ENCODE measurements at places on chromosomes 6 and 20. TPM values are rescaled to one million over a fixed set of nuclear protein-coding genes. Genes with fewer than 3 reads are reported as not detected.

DNA sequence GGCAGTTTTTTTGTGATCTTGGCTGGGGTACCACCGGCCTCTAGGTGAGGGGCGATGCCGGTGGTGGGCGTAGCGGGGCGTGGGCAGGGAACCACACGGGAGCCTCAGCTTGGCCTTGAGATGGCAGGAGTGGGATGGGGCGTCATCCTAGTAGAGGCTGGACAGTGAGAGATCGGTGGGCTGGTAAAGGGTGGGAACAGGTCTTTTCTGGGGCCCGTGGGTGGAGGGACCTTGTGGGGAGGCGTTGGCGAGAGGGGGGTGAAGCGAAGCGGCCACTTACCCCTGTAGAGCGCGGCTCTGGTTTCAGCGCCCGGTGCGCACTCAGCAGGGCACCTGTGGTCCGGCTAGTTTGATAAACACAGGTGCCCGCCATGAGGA is 12.0 kb downstream of the ITPR3 start:
- DNase-seq = no peak

DNA sequence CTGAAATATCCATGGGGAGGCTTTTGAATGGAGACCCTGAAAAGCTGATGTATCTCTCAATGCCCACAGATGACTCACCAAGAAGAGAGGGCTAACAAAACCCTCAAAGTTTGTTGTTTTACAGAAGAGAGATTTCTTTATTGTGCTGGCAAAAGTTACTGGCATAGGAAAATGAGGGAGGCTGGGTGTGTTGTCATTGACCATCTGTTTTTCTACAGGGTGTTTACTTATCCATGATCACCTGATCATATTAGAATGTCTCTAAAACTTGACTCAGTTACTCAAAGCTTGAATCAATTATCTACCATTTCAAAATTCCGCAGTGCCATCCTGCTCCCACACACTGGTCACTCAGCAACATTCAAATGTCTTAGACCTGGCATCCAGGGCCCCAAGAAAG is 9.8 kb downstream of the NCOA6 start:
- no peak for DNase-seq

- no peak for DNase-seq
Measured at GRCh38 chr6:134551245-134551960, 233.5 kb upstream of the SGK1 start.

DNA sequence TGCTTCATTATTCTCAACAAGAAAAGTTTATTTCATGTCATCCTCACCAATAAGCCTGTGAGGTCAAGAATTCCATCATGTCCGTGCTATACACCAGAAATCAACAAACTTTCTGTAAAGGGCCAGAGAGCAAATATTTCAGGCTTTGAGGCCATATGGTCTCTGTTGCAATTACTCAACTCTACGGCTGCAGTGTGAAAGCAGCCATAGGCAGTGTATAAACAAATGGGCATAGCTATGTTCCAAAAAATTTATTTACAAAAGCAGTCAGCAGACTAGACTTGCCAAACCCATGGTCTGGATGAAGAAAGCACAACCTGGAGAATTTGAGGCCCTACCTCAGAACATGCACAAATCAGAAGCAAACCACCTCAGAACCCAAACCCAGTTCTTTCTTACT is 118.5 kb downstream of the PCSK2 start:
- DNase-seq = no peak

DNA sequence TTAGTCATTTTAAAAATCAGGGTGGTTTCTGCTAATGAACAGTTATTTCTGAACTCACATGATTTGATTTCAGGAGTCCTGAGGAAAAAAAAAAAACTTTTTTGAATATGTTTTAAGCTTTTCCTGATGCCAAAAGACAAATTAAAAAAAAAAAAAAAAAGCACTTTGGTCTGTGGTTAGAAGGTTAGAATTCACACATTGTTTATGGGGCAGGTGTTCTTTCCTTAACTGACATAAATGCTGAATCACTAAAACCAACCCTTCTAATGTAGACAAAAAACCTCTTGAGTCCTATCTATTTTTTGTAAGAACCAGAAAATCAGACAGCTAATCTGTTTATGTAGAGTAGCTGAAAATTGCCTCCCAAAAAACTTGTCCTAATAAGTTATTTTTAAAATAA is 20.4 kb downstream of the THEMIS start:
- no peak for DNase-seq

The TMEM14B gene
- 16.5 TPM for total RNA-seq

- no peak for DNase-seq
Measured at GRCh38 chr6:123640567-123641187, 3.9 kb upstream of the TRDN start.

The ABHD12 gene
- total RNA-seq = 67.3 TPM

DNA sequence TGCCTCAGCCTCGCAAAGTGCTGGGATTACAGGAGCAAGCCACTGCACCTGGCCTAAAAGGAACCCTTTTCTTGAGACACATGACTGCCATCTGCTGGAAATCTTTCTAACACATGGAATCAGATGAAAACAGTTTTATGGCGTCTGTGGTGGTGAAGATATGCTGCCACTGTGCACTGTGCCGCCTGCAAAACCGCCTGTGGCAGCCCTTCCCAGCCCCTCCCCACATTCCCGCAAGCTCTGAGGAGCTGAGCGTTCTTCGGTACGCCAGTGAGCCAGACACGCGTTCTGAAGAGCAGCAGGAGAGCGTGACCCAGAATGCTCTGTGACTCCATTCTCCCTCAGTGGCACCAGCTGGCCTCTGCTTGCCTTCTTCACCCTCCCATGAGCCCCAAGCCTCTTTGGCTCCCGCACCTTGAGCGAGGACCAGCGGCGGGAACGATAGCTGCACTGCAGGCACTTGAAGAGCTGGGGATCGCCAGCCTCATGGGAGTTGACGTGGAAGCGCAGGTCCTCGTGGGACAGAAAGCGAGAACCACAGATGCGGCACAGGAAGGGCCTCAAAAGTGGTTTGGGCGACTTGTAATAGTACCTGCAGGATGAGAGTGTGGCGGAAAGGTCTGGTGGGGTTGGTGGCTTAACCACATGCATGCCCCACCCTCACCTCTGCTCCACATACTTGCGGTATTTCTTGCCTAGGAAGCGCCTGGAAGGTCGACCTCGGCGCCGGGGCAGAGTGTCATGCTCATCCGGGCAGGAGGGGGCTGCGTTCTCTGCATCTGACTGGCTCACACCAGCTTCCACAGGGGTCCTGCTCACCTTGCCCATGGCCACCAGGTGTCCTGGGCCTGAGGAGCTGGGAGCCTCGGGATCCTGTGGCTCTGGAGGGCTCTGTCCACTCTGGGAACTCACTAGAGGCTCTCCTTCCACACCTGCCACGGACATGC is 8.7 kb downstream of the ZNF335 start:
- DNase-seq = no peak

- DNase-seq = peak; percentile 34
Measured at GRCh38 chr6:42120895-42121865, 21.2 kb downstream of the C6orf132 start.

The MBOAT1 gene
- 10.3 TPM for total RNA-seq

DNA sequence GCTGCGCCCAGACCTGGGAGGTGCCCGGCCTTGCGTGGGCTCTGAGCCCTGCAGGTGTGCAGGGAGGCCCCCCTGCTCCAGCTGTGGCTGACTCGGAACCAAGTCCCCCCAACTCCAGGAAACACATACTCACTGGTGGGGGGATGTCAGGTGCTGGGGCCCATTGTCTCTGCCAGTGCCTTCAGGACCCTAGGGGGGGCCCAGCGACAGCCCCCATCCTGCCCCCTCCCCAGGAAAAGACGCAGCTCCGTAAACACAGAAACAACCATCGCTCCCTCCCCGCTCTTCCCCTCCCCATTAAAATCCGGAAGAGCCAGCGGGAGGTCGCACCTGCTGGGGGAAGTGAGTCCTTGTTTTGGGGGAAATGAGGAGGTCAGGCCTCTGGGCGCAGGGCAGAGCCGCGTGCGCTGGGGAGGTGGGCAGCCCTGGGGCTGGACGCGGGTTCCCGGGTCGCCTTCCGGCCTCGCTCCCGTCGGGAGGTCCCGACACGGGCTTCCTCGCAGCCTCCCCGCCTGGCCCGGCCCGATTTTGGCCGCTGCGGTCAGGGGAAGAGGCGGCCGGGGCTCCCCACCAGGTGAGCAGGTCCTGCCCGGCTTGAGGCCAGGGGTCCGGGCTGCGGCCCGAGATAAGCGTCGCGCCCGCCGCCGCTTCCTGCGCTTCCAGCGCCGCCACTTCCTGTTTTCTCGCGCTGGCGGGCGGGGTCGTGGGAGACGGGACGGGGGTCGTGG is 6.2 kb downstream of the C20orf204 start:
- no peak for DNase-seq

- no peak for DNase-seq
Measured at GRCh38 chr6:148479497-148479896, 136.9 kb downstream of the SASH1 start.
